Sigmoid colon (tissue), 7 donors: ENCODE measurements at places on chromosomes 4 and X. TPM values are rescaled to one million over a fixed set of nuclear protein-coding genes. Genes with fewer than 3 reads are reported as not detected.

GRCh38 chrX:120311727-120312063 lies 434 bp upstream of the TMEM255A start:
- H3K4me1 ChIP-seq, result peaks cover 24% of the 10 kb centered on the region
- H3K27me3 ChIP-seq, result peaks cover 5% of the 10 kb centered on the region
- H3K27ac ChIP-seq, result no peak overlapping the region
- no peak for DNase-seq
- no peaks in the 10 kb centered on the region for H3K36me3 ChIP-seq
- no peak overlapping the region for H3K4me3 ChIP-seq

DNA sequence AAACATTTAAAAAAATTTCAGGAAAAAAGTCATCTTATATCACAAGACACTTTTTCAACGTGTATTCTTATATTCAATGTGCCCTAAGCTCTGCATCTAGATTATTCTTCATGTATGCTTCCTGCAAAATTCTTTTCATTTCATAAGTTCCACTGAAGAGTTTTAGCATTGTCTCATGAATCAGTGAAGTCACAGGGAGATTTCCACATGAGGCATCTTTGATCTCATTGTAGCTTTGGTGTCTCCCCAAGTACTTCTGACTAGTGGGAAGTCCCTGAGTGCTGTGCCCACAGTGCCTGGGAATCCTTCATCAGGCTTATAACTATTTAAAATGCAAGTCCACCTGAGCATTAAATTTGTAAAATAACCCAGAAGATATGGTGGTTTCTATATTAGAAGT lies 123.8 kb downstream of the MAD2L1 start:
- peaks cover 8% of the 10 kb centered on the region for H3K4me1 ChIP-seq
- no peak overlapping the region for H3K27ac ChIP-seq
- no peaks in the 10 kb centered on the region for H3K36me3 ChIP-seq
- H3K4me3 ChIP-seq, result no peak overlapping the region
- H3K27me3 ChIP-seq, result no peaks in the 10 kb centered on the region

DNA sequence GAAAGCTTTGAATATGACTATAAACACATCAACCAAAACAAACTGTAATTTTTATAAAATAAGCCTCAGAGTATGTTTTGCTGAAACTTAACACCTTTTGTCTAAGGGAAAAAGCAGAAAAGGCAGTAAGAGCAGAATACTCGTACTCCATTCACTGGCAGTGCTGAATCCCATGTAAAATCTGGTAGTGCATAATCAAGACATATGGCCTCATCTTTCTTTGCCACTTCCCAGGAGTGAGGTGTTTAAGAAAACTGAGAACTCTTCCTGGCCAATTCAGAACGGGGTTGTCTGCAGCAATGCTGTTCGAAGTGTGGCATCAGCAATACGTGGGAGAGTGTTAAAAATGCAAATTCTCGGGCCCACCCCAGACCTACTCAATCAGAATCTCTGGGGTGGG lies 302.0 kb downstream of the PACRGL start:
- H3K4me3 ChIP-seq, result no peak overlapping the region
- no peaks in the 10 kb centered on the region for H3K27me3 ChIP-seq
- no peak overlapping the region for H3K27ac ChIP-seq

The UGT2B15 gene
- total RNA-seq, result not detected

The LAS1L gene
- 22.2 TPM for total RNA-seq
